Stimulated activated CD4-positive, alpha-beta T cell treated with anti-CD3 and anti-CD28 coated beads, Interleukin-1b, Interleukin-23, amount 100 ng/mL, for 1 hour (primary cell): ENCODE measurements at places on chromosomes 4 and X.

GRCh38 chr4:26459756-26460530 lies 30.3 kb downstream of the CCKAR start:
- no peak for DNase-seq

DNA sequence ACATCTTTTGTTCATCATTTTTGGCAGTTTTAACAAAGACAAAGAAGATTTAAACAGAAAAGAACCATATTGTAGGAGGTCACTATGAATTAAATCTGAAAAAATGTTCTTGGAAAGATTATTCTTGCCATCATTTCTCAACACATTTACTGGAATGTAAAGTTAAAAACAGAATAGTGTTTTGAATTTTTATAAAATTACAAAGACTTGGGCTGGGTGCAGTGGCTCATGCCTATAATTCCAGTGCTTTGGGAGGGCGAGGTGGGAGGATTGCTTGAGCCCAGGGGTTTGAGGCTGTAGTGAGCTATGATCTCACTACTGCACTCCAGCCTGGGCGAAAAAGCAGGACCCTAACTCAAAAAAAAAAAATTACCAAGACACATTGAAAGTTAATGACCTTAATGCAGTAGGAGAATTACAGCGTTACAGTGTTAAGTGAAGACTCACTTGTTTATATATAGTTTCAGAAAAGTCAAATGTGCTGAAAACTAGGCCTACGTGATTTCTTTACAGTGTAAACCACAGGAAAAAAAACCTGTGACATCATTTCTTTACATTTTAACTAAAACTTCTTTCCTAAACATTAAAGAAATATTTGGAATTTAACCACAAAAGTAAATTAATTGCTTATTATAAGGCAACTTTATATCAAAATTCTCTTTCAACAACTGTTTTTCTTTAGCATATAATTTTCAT lies 7.9 kb downstream of the FAM13A start:
- no peak for DNase-seq

DNA sequence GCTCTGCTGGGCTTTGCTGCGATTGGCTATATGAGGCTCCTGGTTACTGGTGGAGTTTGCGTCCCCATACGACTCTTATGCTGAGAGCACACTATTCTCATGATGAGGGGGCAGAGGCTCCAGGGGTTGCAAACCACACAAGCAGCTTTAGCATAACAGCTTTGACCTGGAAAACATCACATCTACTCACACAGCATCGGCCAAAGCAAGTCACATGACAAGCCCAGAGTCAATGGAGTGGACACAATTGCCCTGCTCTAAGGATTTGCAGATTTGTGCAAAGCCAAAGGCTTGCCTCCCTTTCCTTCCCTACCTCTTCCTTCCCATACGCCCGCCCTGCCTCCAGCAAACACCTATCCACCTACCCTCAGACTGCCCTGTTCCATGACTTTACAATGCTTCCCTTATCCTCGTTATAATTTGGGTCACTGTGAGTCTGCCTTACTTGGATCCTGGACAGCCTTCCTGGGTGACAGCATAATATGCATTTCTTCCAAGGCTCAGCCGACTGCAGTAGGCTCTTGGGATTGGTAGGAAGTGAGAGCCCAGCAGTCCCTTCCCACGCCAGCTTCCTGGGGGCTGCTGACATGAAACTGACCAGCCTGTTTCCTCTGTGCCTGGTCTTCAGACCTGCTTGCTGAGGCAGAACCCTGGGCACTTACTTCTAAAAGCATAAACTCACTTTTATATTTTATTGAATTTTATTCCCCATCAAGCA lies 208.2 kb upstream of the PSAPL1 start:
- DNase-seq: no peak

- no peak for DNase-seq
Measured at GRCh38 chr4:32061916-32062315, 1341.7 kb downstream of the PCDH7 start.

DNA sequence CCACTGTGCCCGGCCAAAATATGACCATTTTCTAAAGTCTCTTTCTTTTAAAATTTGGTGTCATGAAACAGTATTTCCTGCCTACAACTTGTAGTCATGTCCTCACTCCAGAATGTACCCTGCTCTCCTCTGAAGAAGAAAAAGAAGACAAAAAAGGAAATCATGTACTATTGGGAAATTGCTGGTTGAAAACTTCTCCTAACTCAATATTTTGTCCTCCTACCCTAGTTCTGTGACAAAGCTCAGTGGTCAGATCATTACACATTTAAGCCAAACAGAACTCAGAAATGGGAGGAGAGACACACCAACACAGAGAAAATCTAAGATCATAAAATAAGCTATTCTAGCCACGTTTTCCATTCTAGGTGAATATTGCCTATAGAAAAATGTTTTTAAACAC lies 127.7 kb downstream of the IRF2 start:
- no peak for DNase-seq

DNA sequence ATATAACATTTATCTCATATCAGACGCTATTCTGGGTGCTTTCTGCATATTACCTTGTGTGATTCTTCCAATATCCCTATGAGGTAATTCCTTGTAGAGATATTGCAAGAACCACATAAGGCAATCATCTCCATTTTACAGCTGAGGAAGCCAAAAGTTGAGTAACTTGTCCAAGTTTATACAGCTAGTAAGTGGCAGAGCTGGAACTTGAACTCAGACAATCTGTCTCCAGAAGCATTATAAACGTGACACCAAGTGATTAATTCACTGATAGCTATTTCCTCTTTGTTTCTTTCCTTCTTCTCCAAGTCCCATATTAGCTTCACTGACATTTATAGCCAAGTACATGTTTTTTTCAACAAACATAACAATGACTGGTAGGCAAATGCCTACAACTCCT lies 7.3 kb downstream of the EMCN start:
- DNase-seq: no peak

GRCh38 chrX:135974279-135974856 lies 580 bp upstream of the MMGT1 start:
- DNase-seq: no peak

- DNase-seq: no peak
Measured at GRCh38 chr4:166091146-166091545, 218.1 kb downstream of the TLL1 start.

- DNase-seq: no peak
Measured at GRCh38 chr4:48228949-48229348, 40.7 kb downstream of the TEC start.

DNA sequence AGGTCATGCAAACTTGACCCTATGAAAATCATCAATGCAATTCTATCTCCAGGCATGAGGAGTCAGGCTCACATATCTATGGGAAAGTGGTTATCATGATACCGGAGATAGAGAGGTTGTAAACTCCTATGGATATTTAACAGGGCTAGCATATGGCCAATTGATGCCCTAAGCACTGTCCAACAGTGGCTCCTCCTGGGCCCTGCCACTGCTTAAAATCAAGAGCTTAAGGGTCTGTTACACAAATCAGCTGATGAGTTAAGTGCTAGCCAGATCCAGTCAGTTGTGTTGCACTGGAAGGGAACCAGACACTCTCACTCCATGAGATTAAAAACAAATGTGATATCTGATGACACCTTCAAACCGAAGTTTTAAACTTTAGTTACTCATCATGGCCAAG lies 337.6 kb downstream of the STIM2 start:
- DNase-seq: no peak

GRCh38 chr4:7108660-7109059 lies 40.8 kb upstream of the GRPEL1 start:
- DNase-seq: no peak

DNA sequence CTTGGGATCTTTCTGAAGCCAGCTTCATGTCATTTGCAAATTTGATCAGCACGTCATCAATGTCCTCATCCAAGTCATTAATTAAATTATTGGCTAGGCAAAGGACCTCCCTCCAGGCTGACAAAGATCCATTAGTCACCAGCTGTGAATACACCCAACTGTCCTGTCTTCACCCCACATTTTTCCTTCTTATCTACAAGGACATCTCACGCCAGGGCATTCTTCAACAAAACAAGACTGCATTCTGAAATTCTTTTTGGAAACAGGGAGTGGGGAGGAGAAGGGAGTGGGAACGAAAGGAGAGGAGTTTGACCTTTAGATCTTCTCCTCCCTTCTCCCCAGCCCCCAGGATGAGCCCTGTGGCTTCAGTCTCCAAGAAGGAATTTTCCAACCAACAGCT lies 32.7 kb downstream of the NLGN3 start:
- DNase-seq: no peak

DNA sequence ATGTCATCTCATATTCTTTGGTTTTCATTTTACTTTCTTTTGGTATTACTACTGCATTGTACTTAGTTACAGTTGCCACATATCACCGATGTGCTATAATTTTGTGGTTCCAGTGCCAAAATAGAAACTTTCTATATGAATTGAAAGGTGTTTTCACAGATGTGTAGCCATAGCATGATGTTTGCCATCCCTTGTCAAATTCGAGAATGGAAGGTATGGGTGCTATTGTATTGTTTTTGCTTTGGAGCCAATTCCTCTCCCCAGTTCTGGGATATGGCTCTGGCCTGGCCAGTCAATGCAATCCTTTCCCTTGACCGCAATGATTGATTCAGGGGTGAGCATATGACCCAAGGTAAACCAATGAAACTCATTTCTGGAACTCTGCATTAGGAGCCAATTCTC lies 86.2 kb upstream of the RPS6KA3 start:
- DNase-seq: no peak

GRCh38 chrX:114152130-114152529 lies 431.8 kb upstream of the HTR2C start:
- DNase-seq: no peak

- DNase-seq: no peak
Measured at GRCh38 chr4:23455456-23456158, 434.2 kb downstream of the PPARGC1A start.

- DNase-seq: no peak
Measured at GRCh38 chrX:72258174-72258573, 18.9 kb downstream of the RPS4X start.

DNA sequence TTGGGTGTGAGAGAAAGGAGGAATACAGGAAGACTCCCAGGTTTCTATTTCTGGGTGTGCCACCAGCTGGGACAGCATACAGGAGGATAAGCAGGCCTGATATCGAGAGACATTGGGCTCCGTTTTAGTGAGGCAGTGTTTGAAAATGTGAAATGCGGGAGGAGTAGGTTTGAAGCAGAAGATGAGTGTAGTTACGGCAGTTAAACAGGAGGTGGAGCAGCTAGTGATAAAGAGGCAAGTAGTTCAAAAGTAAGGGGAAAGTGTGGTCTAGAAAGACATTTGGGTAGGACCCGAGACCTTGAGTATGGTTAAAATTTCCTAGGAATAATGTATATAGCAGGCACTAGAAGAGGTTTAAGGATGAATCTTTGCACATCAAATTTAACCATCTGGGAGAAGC lies 42.4 kb downstream of the DCUN1D4 start:
- no peak for DNase-seq

- no peak for DNase-seq
Measured at GRCh38 chr4:160592258-160592657, 1489.4 kb downstream of the RAPGEF2 start.

- no peak for DNase-seq
Measured at GRCh38 chr4:88014386-88014905, 7.0 kb downstream of the PKD2 start.

DNA sequence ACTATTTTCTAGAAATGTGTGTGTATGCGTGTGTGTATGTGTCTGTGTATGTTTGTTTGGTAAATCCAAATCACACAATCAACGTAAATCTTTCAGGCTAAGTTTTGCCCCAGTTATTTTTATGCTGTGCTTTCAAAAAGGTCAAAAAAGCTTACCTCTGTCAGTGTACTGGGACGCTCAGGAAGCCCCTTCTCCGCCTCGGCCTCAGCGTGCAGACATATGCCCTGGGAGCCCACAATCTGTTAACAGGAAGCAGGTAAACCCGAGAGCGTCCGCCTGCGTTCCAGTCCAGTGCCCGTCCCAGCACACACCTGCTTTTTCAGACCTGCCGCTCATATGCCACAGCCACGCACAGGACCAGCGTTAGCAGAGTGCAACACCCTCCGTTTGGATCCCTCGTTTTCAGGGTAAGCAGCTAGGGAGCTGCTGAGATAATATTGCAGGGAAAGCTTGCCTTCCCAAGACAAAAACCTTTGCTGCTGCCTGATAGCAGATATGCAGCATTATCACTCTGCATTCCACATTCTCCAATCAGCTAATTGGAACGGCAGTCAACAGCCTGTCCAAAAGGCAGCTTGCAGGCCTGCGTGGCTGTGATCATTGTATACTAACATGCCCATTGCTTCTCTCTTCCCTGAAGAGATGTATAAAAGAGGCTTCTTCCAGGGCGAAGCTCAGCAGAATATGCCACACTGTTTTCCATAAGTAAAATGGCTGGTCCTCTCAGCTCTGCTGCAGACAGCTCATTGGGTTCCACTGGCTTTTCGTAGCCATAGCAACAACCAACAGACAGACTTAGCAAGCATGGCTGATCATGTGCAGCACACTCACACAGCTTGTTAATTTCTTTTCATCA lies at the start of gene SORBS2:
Gene SORBS2, minus strand, starts transcription at position 686 of the 856 bp plus-strand sequence. CDS start 121,623 bp downstream, outside the sequence.
- no peak for DNase-seq

- DNase-seq: no peak
Measured at GRCh38 chr4:10534820-10535219, 77.6 kb upstream of the ZNF518B start.

GRCh38 chrX:115332832-115333231 lies 43.3 kb downstream of the LUZP4 start:
- no peak for DNase-seq

- DNase-seq: no peak
Measured at GRCh38 chr4:168441412-168441811, 38.9 kb downstream of the DDX60L start.

DNA sequence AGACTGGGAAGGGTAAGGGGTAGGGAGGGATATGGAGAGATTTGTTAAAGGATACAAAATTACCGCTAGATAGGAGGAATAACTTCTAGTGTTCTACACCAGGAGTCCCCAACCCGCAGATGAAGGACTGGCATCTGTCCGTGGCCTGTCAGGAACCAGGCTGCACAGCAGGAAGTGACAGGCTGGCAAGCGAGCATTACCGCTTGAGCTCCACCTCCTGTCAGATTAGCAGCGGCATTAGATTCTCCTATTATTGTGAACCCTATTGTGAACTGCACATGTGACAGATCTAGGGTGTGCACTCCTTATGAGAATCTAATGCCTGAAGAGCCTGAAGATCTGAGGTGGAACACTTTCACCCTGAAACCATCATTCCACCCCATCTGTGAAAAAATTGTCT lies 27.9 kb upstream of the BBS7 start:
- no peak for DNase-seq

GRCh38 chrX:24448762-24449250 lies 16.3 kb upstream of the PDK3 start:
- DNase-seq: no peak

DNA sequence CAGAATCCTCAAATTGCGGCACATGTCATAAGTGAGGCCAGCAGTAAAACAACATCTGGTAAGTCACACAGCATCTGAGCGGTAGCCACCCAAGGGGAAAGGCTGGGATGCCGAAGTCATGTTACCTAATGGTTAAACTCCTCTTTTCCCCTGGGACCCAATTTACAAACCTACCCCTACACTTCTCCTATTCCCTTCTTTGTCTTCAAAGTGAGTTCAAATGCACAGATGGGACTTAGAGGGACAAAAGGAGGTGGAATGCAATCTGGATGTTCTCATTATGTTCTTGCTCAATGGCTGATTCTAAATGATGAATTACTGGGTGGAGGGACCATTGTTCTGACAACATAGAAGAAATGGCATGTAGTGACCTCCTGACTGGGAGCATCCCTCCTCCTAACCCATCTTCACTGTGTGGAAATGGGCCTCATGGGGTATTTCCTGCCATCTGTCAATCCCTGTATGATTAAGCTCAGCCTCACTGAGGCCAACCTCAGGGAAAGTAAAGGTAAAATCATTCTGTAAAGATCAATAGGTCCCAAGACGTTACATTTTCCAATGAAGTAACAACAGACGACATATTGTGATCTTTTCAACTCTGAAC lies 8.5 kb downstream of the CD40LG start:
- DNase-seq: no peak
